Neural crest cell (in vitro differentiated cells): ENCODE measurements at places on chromosomes 5 and 9. TPM values are rescaled to one million over a fixed set of nuclear protein-coding genes. Genes with fewer than 3 reads are reported as not detected.
A peak's percentile ranks its signal among the peaks of the same experiment; 100 is the strongest.

GRCh38 chr9:132547436-132547835 lies 35.0 kb upstream of the BARHL1 start:
- H3K27me3 ChIP-seq: peaks cover 2% of the 10 kb centered on the region
- no peak overlapping the region for H3K4me3 ChIP-seq
- no peak for DNase-seq
- no peak overlapping the region for H3K27ac ChIP-seq

DNA sequence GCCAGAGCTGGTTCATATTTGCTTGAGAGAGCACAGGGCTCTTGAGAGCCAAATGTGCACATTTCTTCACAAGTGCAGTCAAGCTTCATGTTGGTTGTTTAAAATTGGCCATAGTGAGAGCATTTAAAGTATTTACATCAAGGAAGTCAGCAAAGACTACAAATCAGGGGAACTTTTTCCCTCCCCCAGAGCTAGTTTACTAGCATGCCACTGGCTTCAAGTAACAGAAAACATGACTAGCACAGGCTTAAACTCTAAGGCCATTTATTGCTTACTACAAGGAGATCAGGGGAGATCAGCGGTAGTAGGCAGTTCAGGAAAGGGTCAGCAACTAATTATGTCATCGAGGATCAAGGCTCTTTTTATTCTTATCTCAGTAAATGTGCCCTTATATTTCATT lies 11.0 kb upstream of the CCDC171 start:
- no peak for DNase-seq
- H3K27me3 ChIP-seq: no peaks in the 10 kb centered on the region
- H3K36me3 ChIP-seq: no peaks in the 10 kb centered on the region
- no peak overlapping the region for H3K27ac ChIP-seq
- H3K4me1 ChIP-seq: no peaks in the 10 kb centered on the region

- peaks cover 4% of the 10 kb centered on the region for H3K27me3 ChIP-seq
- H3K36me3 ChIP-seq: no peaks in the 10 kb centered on the region
- no peak overlapping the region for H3K27ac ChIP-seq
- H3K4me3 ChIP-seq: peak overlapping the region; percentile 61
Measured at GRCh38 chr9:136882109-136882946, 4.0 kb upstream of the TRAF2 start.

WDR38 gene
- not detected in 2 replicates for total RNA-seq

DNA sequence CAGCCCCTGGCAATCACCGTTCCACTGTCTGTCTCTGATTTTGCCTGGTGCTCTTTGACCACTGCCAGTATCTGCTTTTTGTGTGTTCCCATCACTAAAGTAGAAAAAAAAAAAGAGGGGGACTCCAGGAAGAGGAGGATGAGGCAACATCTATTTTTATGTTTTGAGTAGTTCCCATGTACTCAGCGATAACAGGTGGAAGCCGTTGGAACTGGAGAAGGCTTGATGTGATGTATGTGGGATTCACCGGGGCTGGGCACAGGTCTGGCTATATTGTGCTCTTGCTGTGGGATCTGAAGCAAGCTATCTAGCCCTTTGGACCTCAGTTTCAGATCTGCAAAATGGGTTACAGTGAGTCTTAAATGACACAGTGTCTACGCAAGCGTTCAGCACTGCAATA lies 104.9 kb downstream of the SLIT3 start:
- H3K36me3 ChIP-seq: no peaks in the 10 kb centered on the region
- H3K4me3 ChIP-seq: no peak overlapping the region

DNA sequence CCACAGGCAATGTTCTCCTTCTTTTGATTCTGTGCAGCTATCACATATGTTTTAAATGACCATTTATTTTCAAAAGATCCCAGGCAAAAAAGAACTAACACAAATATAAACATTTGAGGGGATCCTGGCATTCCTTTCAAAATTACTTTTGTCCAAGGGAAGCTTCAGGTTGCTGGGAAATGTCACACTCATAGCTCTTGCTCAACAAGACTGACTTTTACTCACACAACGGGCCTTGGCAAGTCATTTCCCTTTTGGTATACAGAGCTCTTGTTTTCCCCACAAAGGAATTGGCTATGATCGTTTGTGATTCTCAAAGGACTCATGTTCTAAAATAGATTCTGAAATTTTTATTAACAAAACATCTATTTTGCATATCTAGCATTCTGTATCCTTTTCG lies 4.5 kb upstream of the PALM2AKAP2 start:
- H3K4me1 ChIP-seq: peaks cover 15% of the 10 kb centered on the region
- H3K27me3 ChIP-seq: peaks cover 25% of the 10 kb centered on the region
- no peak for DNase-seq
- H3K4me3 ChIP-seq: no peak overlapping the region
- no peak overlapping the region for H3K27ac ChIP-seq

FOXD4L3 gene
- not detected in 2 replicates for total RNA-seq

GRCh38 chr5:75275147-75275546 lies 38.5 kb upstream of the ANKRD31 start:
- no peak for DNase-seq
- H3K4me1 ChIP-seq: peaks cover 5% of the 10 kb centered on the region

- peaks cover 13% of the 10 kb centered on the region for H3K4me1 ChIP-seq
- H3K27ac ChIP-seq: no peak overlapping the region
- H3K4me3 ChIP-seq: no peak overlapping the region
- no peaks in the 10 kb centered on the region for H3K27me3 ChIP-seq
- DNase-seq: no peak
Measured at GRCh38 chr5:50800410-50800809, 134.0 kb downstream of the PARP8 start.

DNA sequence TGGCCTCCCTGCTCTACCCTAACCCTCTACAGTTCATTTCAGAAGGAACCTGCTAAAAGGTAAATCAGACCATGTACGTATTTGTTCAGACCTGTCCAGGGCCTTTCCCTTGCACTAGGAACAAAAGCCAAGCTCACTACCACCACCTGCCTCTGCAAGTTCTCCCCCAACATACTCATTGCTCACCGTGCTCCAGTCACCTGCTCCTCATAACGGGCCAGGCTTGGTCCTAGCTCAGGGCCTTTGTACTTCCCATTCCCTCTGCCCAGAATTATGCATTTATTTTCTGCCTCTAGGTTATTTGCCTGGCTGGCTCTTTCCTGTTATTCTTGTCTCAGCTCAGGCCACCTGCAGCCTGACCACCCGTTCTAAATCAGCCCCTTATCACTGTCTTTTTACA lies 4.8 kb upstream of the FGF1 start:
- no peak for DNase-seq
- H3K36me3 ChIP-seq: no peaks in the 10 kb centered on the region
- no peaks in the 10 kb centered on the region for H3K27me3 ChIP-seq
- peaks cover 20% of the 10 kb centered on the region for H3K4me1 ChIP-seq
- H3K4me3 ChIP-seq: no peak overlapping the region

GRCh38 chr9:84153885-84154284 lies 173.3 kb downstream of the RMI1 start:
- H3K27ac ChIP-seq: no peak overlapping the region
- H3K27me3 ChIP-seq: no peaks in the 10 kb centered on the region
- DNase-seq: no peak
- H3K36me3 ChIP-seq: no peaks in the 10 kb centered on the region
- peaks cover 5% of the 10 kb centered on the region for H3K4me1 ChIP-seq
- no peak overlapping the region for H3K4me3 ChIP-seq

DNA sequence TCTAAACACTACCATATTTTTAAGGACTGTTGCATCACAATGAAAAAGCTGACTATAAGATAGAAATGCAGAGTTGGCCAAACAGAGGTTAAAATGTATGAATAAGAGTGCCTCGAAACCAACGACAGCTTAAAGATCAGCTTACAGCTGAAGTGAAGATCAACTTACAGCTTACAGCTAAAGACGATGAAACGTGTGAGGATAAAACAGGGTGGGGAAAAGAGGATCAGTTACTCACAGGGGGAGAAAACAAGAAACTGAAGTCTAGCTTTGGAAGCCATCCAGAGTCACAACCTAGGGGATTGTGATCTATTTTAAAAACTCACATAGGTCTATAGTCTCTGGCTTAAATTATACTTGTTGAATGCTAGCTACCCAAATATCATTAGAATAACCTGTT lies 220.0 kb downstream of the SNCAIP start:
- DNase-seq: no peak
- peaks cover 11% of the 10 kb centered on the region for H3K4me1 ChIP-seq
- H3K4me3 ChIP-seq: no peak overlapping the region
- no peak overlapping the region for H3K27ac ChIP-seq

- H3K4me1 ChIP-seq: peaks cover 50% of the 10 kb centered on the region
- H3K27ac ChIP-seq: peak overlapping the region; percentile 15
- peak overlapping the region; percentile 91 for H3K4me3 ChIP-seq
- H3K36me3 ChIP-seq: no peaks in the 10 kb centered on the region
- H3K27me3 ChIP-seq: no peaks in the 10 kb centered on the region
- DNase-seq: no peak
Measured at GRCh38 chr9:129626625-129627284, 792 bp downstream of the NTMT1 start.

- no peaks in the 10 kb centered on the region for H3K27me3 ChIP-seq
- H3K4me3 ChIP-seq: no peak overlapping the region
- DNase-seq: no peak
- no peaks in the 10 kb centered on the region for H3K36me3 ChIP-seq
- H3K27ac ChIP-seq: peak overlapping the region; percentile 0
Measured at GRCh38 chr5:39109606-39110005, 35.4 kb upstream of the RICTOR start.

DNA sequence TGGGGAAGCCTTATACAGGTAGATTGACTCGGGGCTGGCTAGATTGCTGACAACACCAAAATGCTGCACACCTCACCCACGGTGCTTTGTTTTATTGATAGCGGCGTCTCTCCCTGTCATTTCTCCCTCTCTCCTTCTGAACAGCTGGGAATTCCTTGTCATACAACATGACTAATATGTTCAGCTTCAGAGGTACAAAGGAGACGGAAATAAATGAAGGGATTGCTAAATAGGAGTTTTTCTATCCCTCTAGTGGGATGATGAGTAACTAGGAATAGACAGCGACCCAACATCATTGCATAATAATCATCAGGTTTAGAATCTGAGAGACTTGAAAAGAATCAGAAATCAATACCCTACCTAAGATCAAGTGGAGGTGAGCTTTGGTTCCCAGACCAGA lies 337.7 kb upstream of the PANK3 start:
- no peak overlapping the region for H3K27ac ChIP-seq
- no peak overlapping the region for H3K4me3 ChIP-seq
- no peaks in the 10 kb centered on the region for H3K36me3 ChIP-seq

- H3K27ac ChIP-seq: no peak overlapping the region
- H3K27me3 ChIP-seq: no peaks in the 10 kb centered on the region
- H3K4me3 ChIP-seq: no peak overlapping the region
- no peaks in the 10 kb centered on the region for H3K4me1 ChIP-seq
- H3K36me3 ChIP-seq: peaks cover 23% of the 10 kb centered on the region
Measured at GRCh38 chr5:109855056-109855455, 165.3 kb downstream of the MAN2A1 start.

DNA sequence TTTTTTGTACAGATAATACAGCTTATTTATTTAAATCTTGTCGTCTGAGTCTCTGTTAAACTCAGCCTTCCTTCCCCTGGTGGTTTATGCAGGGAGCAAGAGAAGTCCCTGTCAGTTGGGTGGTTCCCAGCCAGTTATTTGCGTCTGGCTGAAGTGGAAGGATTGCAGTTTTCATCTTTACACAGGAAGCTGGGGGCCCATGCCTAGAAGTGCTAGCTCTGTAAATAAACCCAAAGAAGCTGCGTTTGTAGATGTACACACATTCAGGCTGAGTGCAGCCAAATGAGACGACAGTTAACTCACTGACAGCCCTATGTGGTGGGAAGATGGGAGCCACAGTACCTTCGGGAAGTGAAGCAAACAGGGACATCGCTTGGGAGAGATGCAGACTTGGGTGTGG lies 122.1 kb downstream of the SAXO1 start:
- no peak for DNase-seq
- no peak overlapping the region for H3K4me3 ChIP-seq
- no peaks in the 10 kb centered on the region for H3K36me3 ChIP-seq
- H3K4me1 ChIP-seq: peaks cover 5% of the 10 kb centered on the region
- H3K27me3 ChIP-seq: no peaks in the 10 kb centered on the region
- no peak overlapping the region for H3K27ac ChIP-seq

ITGA1 gene
- total RNA-seq: 2.2 and 3.0 TPM in 2 replicates

- peaks cover 42% of the 10 kb centered on the region for H3K4me1 ChIP-seq
- peak overlapping the region; percentile 100 for H3K4me3 ChIP-seq
- peaks cover 3% of the 10 kb centered on the region for H3K36me3 ChIP-seq
- peak overlapping the region; percentile 100 for H3K27ac ChIP-seq
Measured at GRCh38 chr5:163503106-163504078, 2.0 kb upstream of the MAT2B start.

GRCh38 chr9:18020121-18020745 lies 441.4 kb downstream of the SH3GL2 start:
- H3K4me1 ChIP-seq: no peaks in the 10 kb centered on the region
- no peak overlapping the region for H3K27ac ChIP-seq
- no peaks in the 10 kb centered on the region for H3K36me3 ChIP-seq

- no peak overlapping the region for H3K27ac ChIP-seq
- DNase-seq: no peak
- no peaks in the 10 kb centered on the region for H3K4me1 ChIP-seq
- no peaks in the 10 kb centered on the region for H3K27me3 ChIP-seq
Measured at GRCh38 chr5:83538786-83539462, 67.4 kb downstream of the VCAN start.

GRCh38 chr5:14734396-14734795 lies 69.9 kb downstream of the OTULIN start:
- H3K27me3 ChIP-seq: no peaks in the 10 kb centered on the region
- no peak overlapping the region for H3K4me3 ChIP-seq
- H3K4me1 ChIP-seq: peaks cover 72% of the 10 kb centered on the region
- no peak for DNase-seq

DNA sequence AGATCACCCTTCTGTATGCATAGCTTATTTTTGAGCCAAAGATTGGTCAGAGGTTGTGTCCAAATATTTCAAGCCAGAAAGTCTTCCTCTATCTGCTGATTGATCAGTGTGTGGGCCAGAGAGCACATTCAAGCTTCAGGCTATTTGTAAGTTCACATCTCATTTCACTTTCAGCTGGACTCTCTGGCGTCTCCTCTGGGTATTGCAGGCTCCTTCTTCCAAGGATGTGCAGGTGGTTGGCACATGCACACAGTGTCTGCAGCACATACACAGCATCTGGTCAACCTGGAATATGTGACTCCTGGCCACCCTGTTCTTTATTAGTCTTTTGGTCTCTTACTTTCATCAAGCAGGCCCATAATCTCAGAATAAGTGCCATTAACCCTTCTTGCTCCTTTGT lies 516.1 kb downstream of the ANXA1 start:
- H3K4me1 ChIP-seq: no peaks in the 10 kb centered on the region
- DNase-seq: no peak
- no peaks in the 10 kb centered on the region for H3K27me3 ChIP-seq
- H3K27ac ChIP-seq: no peak overlapping the region

DNA sequence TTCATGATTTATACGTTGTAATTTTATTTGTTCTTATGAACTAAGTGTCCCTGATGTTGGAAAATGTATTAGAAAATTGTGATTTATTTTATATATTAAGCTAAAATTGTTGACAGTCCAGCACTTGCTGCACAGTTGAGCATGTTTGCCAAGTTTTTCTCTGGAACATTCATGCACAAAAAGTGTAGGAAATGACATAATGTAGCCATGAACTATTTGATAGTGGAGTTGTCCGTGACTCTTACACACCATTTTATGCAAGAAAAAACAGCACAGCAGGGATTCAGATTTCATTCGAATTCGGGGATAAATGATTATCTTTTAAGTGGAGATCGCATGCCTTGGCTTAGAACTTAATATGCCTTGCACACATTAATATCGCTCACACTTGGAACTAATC lies 708.6 kb upstream of the WWC1 start:
- H3K36me3 ChIP-seq: no peaks in the 10 kb centered on the region
- no peak for DNase-seq
- H3K4me3 ChIP-seq: no peak overlapping the region
- no peak overlapping the region for H3K27ac ChIP-seq
